ENCODE measurements at places on chromosomes 16 and 17.

- DNase-seq = no peak
Measured at GRCh38 chr16:154217-155030, 2.0 kb downstream of the HBZ start.

DNA sequence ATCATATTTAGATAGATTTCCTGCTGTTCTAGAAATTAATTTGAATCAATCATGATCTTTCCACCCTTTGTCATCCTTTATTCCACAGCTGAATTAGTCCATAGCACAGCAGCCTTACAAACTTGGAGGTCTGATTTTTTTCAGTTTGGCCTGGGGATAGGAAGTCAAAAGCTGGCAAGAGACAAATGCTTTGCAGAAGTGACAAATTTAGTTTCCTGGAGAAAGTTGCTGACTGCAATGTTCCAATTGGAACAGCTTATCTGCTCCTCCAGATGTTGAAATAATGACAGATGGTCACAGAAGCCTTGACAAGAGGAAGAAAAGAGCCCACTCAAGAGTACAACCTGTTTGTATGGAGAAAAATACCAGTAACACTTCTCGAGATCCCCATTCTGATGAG, 1276.1 kb upstream of the CDH8 start:
- DNase-seq = no peak

GRCh38 chr16:57541754-57542435, 548 bp upstream of the ADGRG5 start:
- DNase-seq = no peak

DNA sequence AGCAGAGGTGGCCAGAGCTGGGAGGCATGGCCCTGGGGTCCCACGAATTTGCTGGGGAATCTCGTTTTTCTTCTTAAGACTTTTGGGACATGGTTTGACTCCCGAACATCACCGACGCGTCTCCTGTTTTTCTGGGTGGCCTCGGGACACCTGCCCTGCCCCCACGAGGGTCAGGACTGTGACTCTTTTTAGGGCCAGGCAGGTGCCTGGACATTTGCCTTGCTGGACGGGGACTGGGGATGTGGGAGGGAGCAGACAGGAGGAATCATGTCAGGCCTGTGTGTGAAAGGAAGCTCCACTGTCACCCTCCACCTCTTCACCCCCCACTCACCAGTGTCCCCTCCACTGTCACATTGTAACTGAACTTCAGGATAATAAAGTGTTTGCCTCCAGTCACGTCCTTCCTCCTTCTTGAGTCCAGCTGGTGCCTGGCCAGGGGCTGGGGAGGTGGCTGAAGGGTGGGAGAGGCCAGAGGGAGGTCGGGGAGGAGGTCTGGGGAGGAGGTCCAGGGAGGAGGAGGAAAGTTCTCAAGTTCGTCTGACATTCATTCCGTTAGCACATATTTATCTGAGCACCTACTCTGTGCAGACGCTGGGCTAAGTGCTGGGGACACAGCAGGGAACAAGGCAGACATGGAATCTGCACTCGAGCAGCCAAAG, 2.3 kb downstream of the CSF3 start:
- DNase-seq = no peak

DNA sequence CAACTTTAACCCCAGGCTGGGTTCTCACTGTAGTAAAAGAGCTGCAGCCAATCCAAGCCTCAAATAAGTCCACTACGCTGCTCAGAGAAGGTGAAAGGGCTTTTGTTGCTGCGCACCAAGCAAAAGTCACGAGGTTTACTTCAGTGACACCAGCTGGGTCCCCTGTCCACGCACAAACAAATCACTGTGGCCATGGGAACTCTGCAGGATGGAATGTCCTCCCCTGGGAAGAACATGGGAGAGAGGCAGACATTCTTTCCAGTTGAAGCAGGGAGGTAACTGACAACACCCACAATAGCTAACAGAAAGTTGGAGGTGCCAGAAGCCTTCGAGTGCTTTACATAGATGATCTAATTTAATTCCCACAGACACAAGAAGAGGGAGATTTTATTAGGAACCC, 181.9 kb downstream of the PMP22 start:
- no peak for DNase-seq

DNA sequence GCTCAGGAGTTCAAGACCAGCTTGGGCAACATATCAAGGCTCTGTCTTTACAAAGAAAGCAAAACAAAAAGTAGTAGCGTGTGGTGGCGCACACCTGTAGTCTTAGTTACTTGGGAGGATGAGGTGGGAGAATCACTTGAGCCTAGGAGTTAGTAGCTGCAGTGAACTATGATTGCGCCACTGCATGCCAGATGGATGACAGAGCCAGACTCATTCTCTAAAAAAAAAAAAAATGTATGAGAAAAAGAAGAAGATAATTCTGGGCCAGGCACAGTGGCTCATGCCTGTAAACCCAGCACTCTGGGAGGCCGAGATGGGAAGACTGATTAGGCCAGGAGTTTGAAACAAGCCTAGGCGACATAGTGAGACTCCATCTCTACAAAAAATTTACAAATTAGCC, 28.5 kb downstream of the STAT5B start:
- DNase-seq = peak; percentile 10

GRCh38 chr17:42525221-42525620, 10.8 kb upstream of the NAGLU start:
- no peak for DNase-seq

DNA sequence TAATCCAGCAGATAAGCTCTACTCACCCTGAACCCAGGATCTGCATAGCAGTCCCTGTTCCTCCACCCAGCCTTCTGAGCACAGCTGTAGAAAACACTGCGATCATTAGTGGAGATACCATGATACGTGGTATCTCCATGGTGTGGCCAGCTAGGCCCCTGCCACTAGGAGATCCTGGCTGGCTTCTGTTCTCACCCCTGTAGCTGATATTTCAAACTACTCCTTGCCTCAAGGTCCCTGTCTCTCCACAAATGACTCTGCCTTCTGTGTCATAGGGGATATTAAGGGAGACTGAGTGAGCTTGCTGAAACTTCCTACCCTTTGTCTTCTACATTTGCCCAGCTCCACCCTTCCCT, 44.3 kb downstream of the ERN1 start:
- no peak for DNase-seq

DNA sequence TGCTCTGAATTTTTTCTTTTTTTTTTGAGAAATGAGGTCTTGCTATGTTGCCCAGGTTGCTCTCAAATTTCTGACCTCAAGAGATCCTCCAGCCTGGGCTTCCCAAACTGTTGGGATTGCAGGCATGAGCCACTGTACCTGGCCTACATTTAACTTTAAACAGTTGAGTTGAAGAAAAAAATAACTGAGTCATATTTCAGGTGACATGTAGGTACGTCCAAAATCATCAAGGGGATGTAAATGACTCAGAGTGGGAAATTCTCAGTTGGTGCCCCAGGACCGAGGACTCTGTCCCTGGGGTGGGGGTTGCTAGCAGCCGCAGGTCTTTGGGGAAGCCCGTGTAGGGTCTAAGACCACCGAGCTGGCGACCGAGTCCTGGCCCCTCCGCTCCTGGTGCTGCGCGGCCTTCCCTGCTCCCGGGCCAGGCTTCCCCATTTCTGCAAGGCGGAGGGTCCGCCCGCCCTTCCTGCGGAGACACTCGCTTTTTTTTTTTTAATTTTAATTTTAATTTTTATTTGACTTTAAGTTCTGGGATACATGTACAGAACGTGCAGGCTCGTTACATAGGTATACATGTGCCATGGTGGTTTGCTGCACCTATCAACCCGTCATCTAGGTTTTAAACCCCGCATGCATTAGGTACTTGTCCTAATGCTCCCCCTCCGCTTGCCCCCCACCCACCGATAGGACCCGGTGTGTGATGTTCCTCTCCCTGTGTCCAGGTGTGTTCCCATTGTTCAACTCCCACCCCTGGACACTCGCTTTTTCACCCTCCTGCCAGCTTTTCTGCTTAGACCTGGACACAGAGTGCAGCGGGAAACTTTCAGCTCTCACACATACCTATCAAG, 12.7 kb upstream of the N4BP1 start:
- DNase-seq = no peak

DNA sequence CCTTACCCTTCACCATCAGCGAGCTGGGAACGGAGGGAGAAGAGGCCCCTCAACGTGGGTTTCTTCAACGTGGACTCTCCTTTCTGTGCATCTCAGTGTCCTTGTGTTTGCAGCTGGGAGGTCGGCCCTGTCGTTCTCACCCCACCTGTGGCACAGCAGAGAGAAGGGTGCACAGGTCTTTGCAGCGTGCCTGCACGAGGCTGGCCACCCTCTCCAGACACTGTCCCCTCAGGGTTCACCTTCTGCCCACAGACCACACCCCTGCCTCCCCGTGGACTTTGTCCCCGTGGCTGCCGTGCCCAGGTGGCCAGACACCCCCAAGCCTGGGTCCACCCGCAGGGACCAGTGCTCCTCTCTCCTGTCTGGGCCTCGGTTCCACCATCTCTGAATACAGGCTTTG, 7.3 kb upstream of the WDR45B start:
- DNase-seq = no peak

DNA sequence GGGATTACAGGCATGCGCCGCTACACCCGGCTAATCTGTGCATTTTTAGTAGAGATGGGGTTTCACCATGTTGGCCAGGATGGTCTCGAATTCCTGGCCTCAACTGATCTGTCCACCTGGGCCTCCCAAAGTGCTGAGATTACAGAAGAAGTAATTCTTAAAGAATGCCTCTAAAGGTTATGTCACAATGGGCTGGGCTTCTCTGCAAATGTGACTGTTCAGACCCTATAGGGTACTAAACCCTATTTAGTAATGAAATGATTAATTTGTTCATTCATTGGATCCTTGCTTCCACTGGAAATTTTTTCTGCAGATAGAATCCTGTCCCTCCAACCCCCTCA, 108.8 kb upstream of the CORO6 start:
- DNase-seq = no peak

- DNase-seq = no peak
Measured at GRCh38 chr16:17804857-17805256, 334.1 kb upstream of the XYLT1 start.

- no peak for DNase-seq
Measured at GRCh38 chr16:87416826-87417527, 24.8 kb downstream of the MAP1LC3B start.

GRCh38 chr17:29698837-29699236, 76.1 kb upstream of the CORO6 start:
- DNase-seq = no peak

DNA sequence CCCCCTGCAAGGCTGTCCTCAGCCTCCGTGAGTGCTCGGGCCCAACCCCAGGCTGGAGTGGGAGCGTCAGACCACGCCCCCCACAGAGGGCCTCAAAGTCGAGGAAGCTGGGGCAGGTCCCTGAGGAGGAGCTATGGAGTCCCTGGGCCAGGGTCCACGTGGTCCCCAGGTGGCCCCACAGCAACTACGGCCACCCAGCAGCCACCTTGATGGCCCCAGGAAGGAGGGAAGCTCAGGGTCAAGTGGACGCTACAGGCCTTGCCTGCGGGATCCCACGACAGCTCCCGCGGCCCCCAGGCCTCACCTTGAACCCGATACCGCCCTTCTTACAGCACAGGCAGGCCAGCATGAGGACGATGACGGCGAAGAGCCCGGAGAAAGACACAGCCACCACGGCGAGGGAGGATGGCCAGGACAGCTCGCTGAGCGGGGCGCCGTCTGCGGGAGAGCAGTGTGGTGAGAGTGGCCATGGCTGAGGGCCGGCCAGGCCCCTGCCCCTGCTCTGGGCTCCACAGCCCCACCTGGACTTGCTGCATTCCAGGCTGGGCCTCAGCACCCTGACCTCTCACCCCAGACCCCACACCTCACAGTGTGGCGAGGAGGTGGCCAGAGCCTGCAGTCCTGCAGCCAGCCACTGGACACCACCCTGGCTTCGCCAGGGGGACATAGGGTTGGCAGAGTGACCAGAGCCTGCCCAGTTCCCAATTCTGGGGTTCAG, 31.1 kb upstream of the PVALEF start:
- DNase-seq = no peak

- DNase-seq = no peak
Measured at GRCh38 chr16:71441348-71442050, 355 bp downstream of the TLE7 start.

- DNase-seq = no peak
Measured at GRCh38 chr17:61519754-61520440, 67.7 kb downstream of the TBX4 start.

DNA sequence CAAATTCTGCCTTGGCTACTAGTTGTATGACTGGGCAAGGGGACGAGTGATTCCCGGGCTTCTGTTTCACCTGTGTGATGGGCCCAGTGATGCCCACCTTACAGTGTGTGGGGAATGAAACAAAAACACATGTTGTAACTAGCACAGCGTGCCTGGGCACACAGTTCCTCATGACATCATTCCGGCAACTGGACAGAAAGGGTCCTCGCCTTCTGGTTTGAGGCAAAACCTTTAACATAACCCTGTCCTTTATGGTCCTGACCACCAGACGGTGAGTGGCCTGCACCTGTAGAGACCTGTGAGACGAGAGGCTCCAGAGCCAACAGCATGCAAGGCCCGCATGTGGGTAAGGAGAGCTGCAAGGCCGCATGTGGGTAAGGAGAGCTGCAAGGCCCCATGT, 7.7 kb upstream of the SLC38A8 start:
- no peak for DNase-seq
